ENCODE measurements at places on chromosomes 3 and 15. TPM values are rescaled to one million over a fixed set of nuclear protein-coding genes. Genes with fewer than 3 reads are reported as not detected.

The WDR49 gene
- total RNA-seq: 2.4 TPM

DNA sequence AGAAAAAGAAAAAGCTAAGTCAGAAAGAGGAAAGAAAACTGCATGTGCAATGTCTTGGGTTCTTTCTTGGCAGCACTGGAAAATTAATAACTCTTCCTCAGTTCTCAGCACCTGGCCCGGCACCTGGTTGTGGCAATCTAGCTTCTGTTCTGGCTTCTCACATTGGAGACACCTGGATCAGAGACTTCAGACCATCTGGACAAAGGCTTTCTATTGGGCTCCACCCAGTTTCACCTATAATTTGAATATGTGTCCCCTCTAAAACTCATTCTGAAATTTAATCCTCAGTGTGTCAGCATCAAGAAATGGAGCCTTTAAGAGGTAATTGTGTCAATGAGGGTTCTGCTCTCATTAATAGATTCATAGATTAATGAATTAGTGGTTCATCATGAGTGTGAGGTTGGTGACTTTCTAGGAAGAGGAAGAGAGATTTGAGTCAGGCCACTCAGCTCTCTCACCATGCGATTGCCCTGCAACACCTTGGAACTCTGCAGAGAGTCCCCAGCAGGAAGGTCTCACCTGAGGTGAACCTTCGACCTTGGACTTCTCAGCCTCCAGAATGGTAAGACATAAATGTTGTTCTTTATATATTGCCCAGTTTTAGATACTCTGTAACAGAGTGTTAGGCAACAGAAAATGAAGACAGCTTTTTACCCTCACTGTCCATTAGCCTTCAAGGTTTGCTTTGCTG, 679.9 kb downstream of the NTRK3 start:
- no peak for DNase-seq

- no peak for DNase-seq
These were observed 171.2 kb downstream of the KLHL25 start for GRCh38 chr15:85623315-85624049.

GRCh38 chr15:68421798-68422402, 10.1 kb downstream of the ITGA11 start:
- DNase-seq: no peak

DNA sequence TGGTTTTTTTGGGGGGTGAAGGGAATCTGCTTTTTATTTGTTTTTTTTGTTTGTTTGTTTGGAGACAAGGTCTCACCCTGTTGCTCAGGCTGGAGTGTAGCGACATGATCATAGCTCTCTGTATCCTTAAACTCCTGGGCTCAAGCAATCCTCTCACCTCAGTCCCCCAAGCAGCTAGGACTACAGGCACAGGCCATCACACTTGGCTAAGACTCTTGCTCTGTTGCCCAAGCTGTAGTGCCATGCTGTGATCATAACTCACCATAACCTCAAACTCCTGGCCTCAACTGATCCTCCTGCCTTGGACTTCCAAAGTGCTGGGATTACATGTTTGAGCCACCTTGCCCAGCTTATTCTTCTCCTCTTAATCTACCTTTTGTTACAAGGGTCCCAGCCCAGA, 31.8 kb downstream of the GPR176 start:
- DNase-seq: no peak

DNA sequence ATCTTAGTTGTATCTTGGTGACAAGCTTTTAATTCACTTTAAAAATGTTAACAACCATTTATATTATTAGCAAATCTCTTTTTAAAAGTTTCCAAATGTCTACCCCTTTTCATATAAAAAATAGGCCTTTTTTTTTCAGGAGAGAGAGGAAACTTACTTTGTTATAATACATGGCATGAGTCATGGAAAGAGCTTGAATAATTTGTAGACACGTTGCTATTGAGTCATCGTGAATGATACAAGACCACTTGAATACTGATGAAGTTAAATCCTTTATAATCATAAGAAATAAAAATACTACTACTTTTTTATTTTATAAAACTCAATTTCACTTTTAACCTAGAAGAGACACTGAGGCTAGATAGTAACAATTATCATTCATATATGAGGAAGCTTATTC, 70.3 kb upstream of the BBX start:
- no peak for DNase-seq
